EH (cell line): ENCODE measurements at places on chromosomes 4 and X.

- peak; percentile 59 for DNase-seq
Measured at GRCh38 chr4:11748164-11748872, 319.6 kb upstream of the HS3ST1 start.

DNA sequence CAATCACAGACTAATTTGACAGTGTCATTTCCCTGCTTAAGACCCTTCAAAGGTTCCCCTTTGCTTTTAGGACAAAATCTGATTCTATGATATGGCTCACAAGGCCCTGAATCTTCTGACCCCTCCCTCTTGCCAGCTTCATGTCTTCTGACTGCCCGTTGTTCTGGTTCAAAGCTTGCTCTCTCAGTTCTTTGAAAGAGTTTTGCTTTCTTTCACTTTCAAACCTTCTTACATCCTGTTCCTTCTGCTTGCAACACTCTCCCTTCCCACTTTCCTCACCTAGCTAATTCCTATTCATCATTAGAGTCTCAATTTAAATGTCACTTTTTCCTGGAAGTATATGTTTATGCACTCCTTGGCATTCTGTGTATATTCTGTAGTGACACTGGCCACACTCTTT lies 299.2 kb downstream of the IDS start:
- DNase-seq, result no peak

GRCh38 chr4:127629371-127629770 lies 3.4 kb upstream of the INTU start:
- no peak for DNase-seq

DNA sequence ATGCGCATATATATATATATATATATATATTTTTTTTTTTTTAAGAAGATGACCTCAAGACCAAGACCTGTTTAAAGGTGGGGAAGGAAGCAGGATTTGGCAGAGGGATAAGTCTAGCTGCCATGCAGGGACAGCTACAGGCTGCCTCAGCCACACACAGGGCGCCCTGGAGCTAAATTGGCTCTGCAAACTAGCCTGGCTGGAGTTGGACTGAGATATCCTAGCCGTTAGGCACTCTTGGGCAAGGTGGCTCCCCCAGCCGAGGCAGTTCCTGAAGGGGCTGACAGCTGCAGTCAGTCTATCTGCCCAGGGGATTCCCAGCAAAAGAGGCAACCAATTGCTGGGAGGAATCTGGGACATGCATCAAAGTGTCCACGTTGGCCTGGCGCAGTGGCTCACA lies 21.9 kb downstream of the TRIML1 start:
- DNase-seq, result no peak

DNA sequence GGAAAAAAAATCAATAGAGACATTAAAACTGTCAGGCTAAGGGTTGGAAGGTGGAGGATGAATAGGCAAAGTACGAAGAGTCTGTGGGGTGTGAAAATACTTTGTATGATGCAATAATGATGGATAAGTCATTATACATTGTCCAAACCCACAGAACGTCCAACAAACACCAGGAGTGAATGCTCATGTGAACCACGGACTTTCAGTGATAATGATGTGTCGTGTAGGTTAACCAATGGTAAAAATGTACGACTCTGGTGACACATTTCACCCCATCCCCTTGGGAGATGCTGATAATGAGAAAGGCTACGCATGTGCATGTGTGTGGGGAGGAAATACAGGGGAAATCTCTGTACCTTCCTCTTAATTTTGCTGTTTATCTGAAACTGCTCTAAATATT lies 665.2 kb downstream of the FAT4 start:
- DNase-seq, result no peak

DNA sequence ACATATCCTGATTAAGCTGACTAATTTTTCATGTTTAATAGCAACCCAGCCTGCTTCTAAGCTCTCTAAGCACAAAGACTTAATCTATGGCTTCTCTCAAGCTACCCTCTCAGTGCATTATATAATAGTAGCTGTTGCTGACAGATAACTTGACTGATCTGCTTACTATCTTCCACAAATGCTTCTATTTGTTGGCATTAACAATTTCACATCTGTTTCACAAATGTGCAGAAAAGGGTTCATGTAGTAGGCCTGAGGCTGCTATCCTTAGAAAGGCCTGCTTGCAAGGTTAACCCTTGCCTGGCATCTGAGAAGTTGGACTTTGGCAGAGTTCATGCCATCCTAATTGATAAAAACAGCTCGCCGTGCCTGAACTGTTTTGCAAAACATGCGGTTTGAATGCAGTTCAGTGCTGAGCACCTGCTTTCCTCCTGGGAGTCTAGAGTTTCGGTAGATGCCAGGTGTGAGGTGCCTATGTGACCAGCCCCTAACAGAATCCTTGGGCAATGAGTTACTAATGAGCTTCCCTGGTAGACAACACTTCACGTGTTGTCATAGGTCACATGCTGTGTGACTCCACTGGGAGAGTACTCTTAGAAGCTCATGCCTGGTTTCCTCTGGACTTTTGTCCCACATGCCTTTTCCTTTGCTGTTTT lies 68.4 kb downstream of the NSG1 start:
- DNase-seq, result no peak

DNA sequence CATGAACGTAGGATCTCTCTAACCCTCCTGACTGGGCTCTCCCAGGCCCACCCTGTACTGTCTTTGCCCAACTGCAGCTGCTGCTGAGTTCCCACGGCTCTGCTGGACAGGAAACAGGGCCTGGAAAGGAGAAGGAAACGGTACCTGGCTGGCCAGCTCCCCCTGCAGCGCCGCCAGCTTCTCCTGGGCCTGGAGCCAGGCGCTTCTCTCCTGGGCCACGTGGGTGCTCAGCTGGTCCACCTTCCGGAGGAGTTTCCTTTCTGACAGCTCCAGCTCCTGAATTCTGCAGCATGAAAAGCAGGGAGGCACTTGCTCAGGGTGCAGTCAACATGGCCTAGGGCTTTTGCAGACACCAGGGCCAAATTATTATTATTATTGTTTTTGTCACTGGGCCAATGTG lies 6.5 kb downstream of the C4orf50 start:
- DNase-seq, result no peak

- peak; percentile 88 for DNase-seq
Measured at GRCh38 chr4:72319601-72320021, 249.4 kb downstream of the ADAMTS3 start.

DNA sequence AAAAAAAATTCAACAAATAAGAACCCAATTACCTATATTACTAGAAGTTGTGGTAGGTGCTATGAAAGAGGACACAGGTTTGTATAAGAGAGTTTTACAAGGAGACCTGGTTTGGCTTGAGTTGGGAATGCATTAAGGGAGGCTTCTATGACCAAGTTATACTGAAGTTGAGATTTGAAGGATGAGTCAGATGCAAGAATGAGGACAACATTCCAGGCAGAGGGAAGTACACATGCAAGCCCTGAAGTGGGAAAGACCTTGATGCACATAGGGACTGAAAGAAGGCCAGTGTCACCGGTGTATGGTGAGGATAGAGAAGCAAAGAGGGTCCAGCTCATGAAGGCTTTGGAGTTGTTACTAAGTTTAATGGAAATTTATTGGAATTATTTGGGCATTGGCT lies 52.2 kb downstream of the ANK2 start:
- peak; percentile 37 for DNase-seq

- no peak for DNase-seq
Measured at GRCh38 chr4:34202154-34202553, 2042.2 kb downstream of the ARAP2 start.

GRCh38 chrX:129461801-129462456 lies 61.4 kb downstream of the SMARCA1 start:
- DNase-seq, result no peak

GRCh38 chr4:175874306-175874705 lies 62.2 kb upstream of the GPM6A start:
- no peak for DNase-seq

DNA sequence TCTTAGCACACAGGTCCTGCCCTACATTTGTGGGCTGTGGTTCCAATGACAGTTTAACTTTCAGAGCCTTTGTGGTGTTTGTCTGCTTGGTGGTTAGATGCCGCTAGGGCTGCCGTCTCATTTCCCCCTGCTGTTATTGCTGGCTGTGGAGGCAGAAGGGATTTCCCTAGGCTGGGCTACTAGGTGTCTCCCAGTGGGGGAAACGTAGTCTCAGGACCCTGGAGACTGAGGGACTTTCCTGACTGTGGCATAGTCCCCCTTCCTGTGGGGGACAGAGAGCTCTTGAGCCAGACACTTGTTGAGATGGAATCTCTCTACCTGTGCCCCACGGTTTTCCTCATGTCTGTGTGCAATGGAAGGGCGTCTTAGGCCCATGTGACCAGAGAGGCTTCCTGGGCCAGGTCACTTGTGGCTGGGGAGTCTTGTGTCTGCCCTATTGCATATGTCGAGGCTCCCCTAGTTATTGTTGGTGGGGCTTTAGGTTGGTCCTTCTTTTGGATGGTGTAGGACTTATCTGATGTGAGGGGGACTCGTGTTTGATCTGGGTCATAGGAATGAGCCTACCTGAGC lies 68.2 kb downstream of the ARHGAP10 start:
- DNase-seq, result no peak

- no peak for DNase-seq
Measured at GRCh38 chrX:47174846-47175587, 18.6 kb upstream of the UBA1 start.

GRCh38 chr4:89026542-89026941 lies 30.4 kb downstream of the FAM13A start:
- no peak for DNase-seq

DNA sequence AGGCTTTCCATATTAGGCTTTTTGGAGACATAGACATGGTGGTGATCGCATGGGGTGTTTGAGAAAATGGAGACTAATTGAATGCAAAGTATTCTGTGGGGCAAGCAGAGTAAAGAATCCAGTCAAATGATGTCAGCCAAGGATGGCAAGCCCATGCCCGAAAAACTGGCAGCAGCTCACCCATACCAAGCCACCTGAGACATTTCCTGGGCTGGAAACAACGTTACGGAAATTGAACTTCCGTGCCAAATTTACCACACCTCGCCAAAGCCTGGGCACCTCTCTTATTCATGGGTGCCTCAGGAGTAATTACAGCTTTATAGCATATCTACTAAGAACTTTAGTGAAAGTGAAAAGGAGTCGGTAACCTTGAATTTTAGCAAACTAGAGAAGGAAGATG lies 166.4 kb downstream of the CBR4 start:
- no peak for DNase-seq

GRCh38 chrX:49792376-49792775 lies 36.7 kb upstream of the PAGE4 start:
- DNase-seq, result no peak

DNA sequence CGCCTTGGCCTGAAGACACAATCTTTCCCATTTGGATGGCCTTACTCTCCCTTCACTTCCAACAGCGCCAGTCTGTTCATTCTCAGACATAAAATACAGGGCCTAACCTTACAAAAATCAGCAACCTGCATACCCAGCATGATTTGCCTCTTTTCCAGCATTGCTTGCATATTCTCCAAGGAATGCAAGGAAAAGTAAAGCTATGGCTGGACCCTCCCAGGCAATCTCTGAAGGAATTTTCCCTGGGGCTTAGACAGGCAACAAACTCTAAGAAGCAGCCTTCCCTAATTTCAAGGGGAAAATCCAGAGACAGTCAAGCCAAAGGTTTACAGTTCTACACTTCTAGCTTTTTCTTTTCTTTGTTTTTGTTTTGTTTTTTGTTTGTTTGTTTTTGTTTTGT lies 3.6 kb downstream of the DCTD start:
- peak; percentile 53 for DNase-seq

- DNase-seq, result peak; percentile 17
Measured at GRCh38 chr4:125520258-125520990, 205.7 kb downstream of the FAT4 start.

- no peak for DNase-seq
Measured at GRCh38 chr4:91116861-91117260, 989.7 kb downstream of the CCSER1 start.

DNA sequence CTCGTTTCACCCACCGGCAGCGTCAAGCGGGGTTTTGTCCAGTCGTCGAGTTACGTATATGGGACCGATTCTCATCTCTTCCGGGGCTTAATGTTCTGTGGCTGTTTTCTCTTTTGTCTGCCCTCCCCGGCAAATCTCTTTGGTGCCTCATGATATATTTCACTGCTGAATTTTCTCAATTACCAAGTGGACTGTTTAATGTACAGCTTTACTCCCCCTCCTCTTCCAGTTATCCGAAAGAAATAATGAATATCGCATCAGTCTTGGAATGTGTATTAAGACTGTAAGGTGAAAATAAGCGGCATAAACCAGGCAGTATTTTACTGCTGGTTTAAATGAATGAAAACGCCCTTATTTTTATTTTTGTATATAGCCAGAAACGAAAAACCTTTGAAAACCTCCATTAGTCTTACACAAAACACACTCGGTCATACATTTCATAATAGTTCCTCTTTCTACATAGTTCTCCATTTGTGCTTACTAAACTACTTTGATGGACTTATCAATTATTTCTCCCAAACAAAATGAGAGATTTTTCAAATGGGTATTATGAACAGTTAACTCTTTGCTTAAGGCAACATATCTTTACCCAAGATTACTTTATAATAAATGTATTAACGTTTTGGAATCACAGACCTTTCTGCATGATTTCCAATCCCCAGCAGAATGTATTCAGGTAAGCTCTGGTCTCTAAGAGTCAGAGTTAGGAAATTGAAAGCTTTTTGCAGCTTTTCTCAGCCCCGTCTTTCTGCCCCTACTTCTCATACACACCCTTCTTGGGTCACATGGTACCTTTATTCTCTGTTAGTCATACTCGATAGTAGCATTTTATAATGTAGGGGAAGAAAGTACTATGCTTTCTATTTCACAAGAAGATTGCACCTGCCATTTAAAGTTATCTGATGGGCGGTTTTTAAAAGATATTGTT lies 979 bp downstream of the RP2 start:
- DNase-seq, result peak; percentile 40

DNA sequence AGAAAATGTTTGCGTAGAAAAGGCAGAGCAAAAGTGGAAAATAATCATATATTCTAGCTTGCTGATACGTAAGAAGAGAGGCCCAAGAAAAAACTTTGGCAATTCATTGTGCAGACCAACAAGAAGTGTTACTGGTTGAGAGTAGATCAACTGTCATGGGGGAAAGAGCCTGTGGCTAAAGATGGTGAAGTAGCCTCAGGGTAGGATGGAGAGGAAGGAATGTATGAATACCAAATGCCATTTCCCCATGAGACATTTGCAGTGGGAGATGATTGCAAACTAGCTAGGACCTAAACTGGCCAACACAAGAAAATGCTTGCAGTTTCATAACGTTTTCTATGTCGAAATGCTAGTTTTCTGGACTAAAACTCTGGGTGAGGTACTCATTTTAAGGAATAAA lies 47.7 kb upstream of the ADGRL3 start:
- no peak for DNase-seq

- DNase-seq, result peak; percentile 41
Measured at GRCh38 chr4:189092581-189092980, 848.1 kb upstream of the FRG1 start.

GRCh38 chr4:73777612-73778011 lies 37.2 kb downstream of the CXCL8 start:
- peak; percentile 32 for DNase-seq

DNA sequence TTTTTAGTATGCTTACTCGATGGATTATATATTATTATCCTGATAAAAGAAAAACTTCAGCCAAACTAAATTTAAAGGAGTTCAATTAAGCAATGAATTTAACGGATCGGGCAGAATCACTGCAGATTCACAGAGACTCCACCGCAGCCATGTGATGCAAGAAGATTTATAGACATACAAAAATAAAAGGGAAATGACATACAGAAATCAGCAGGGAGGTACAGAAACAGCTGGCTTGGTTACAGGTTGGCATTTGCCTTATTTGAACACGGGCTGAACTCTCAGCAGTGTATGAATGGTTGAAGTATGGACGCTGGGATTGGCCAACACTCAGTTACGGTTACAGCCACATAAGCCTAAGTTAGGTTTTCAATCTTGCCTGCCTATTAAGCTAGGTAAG lies 35.4 kb upstream of the DHRSX start:
- no peak for DNase-seq
